Fibroblast of skin of left biceps (primary cell): ENCODE measurements at places on chromosomes 16 and 17.

DNA sequence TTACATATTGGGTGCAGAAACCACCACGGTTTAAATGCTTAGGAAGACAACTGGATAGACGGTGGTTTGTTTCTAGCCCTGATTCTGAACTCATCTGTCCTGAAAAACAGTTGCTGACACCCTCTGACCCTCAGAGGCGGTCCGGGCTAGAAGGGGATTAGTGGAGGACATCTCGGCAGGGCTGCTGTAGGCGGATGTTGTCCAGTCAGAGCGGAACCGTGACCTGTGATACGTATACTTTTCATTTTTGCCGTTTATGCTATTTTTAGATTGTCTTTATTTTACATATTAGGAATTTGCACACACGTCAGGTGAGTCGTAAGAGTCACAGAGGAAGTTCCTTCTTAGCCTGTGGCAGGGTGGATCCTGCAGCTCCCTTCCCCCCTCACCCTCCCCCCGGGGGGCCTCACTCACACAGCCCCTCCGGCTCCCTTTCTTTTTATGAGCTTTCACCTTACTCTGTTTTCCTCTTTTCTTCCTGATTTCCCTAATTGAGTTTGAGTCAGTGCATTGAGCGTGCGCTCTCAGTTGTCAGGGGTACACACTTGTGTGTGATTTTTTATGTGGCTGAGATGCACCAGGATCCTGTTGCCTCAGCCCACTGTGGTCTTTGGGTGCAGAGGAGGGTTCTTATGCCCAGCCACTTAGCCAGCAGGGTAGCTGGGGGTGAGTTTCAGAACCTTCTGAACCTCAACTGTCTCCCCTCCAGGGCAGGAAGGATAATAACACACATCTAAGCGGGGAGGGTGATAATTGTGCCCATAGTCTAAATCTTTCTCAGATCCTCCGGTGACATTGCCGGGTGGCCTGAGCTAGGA lies 211.1 kb upstream of the CHMP6 start:
- no peak for DNase-seq

DNA sequence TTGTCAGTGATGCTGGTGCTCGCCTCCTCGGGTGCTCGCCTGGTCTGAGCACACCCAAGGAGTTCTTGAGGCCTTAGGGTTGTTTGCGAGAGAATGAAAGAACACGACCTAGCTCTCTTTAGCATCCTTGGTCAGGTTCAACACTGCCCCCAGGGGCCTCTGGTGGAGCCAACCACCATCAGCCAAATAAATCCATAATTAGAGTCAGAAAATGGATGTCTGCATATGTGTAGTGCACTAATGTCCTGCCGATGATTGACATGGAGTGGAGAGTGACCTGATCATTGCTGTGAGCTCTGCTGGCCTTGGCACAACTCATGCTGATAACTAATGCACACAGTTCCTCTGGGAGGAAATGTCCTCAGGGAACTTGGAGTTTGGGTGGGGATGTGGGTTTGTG lies 8.2 kb upstream of the STH start:
- no peak for DNase-seq

- no peak for DNase-seq
Measured at GRCh38 chr17:56624912-56625311, 31.4 kb downstream of the NOG start.

GRCh38 chr17:10699856-10700255 lies 2.5 kb downstream of the ADPRM start:
- DNase-seq = no peak

DNA sequence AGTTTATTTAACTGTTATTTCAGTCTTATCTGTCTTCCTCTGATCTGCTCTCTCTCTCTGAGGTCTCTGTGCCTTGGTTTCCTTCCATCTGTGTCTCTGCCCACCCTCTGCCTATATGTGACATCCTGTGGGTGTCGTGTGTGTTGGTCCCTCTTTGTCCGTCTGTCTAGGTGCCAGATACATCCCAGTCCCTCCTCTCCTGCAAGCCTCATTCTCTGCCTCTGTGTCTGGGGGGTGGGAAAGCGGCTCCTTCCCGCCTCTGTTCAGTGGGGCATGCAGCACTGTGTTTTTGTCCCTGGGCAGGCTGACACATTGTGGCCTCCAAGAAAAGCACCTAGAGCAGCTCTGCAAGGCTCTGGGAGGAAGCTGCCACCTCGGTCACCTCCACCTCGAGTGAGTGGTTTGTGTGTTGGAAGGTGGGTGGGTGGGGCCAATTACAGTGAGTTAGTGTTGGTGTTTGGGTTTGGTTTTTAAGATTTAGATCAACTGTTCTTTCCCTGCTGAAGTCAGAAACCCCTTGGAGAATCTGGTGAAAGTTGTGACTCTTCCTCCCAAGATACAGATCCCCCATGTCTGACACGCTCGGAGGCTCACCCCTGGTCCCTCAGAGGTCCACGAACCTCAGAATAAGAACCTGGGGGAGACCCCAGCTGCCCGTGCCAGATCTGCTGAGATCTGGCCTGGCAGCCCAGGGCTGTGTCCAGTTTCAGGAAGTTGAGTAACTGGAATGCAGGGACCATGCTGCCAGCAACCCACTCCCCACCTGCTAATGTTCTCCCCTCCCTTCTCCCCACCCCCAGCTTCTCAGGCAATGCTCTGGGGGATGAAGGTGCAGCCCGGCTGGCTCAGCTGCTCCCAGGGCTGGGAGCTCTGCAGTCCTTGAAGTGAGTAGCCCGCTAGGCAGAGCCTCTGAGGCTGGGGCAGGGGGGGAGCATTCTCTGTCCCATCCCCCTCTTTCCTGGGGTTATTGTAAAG lies 50.9 kb upstream of the CPNE2 start:
- DNase-seq = no peak

DNA sequence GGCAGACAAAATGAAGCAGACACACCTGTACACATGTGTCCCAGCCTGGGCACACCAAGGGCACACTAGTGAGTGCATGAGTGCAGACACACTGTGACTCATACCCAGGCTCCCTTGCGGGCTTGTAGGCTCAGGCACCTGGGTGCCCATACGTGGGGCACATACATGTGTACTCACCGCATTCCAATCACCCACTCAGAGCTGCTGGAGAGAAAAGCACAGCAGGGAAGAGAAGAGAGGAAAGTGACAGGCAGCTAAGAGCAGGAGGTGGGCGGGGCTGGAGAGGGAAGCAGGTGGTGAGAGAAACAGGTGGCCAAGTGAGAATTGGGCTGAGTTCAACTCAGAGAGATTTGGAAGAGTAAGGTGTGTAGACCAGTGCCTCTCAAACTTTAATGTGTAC lies 54.0 kb downstream of the TMEM132E start:
- no peak for DNase-seq

- DNase-seq = no peak
Measured at GRCh38 chr17:30379303-30379902, 676 bp downstream of the CPD start.

- DNase-seq = no peak
Measured at GRCh38 chr17:76076765-76077583, 2.0 kb upstream of the ZACN start.

GRCh38 chr16:2480948-2481347 lies 6.0 kb downstream of the TBC1D24 start:
- DNase-seq = no peak

DNA sequence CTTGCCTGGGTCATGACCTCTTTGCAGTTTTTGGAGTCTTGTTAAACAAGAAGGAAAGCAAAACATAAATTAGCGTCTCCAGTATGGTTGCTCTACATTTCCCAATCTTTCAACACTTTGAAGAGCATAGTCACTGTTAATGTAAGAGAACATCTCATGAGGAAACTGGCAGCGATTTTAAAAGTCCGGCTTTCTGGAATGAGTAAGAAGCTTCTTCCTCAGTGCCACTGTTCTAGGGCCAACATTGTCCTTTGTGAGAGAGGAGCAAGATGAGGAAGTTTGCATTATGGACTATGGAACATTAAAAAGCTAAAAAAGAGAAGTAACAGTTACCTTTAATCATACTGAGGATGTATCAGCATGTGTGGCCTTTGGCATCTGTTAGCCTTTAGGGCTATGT lies 73.1 kb downstream of the WNT3 start:
- no peak for DNase-seq

GRCh38 chr16:50711862-50712559 lies 18.6 kb downstream of the NOD2 start:
- no peak for DNase-seq

DNA sequence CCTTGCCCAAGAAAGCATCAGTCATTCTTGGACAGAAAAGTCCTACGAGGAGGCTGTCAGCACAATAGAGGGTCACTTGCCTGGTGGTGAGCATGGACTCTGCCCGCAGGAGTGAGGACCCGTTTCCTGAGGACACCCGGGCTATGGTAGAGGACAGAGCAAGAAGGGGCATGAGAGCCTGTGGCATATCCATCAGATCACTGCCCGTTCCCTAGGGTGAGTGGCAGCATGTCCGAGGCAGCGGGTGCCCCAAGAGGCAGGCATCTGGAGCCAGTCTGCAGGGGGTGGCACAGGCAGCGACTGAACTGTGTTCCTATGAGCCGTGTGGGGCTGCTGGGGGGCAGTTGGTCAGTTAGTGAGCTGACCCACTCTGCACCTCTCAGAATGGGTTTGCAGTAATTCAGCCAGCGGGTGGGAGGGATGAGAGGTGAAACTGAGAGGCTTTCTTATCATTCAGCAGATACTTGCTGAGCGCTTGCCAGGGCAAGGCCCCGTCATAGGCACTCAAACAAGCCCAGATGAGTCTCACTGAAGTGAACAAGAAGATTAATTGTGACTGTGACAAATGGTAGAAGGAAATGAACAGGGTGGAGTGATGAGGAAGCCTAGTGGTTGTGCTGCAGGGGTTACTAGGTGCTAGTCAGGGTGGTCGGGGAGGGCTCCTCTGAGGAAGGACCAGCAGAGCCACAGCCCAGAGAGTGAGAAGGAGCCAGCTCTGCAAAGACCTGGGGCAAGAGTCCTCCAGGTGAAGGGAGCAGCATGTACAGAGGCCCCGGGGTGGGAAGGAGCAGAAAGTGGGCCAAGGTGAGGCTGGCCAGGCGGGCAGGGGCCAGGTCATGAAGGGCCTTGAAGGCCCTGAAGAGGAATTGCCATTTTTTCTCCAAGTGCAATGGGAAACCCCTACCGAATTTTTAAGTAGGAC lies 87.9 kb downstream of the CLEC16A start:
- no peak for DNase-seq

DNA sequence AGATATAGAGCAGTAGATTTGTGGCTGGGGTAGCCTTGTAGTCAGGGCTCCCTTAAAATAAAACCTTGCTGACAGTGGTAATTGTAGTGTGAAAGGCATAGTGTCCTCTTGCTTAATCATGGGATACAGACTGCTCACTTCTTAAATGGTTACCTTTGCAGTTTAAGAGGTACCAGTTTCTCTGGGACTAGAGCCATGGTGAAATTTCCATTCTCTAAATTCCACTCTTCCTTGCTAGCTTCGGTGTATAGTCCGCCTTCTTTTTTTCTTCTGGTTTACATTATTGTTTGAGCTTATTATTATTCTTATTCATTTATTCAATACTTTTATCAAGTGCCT lies 1.6 kb downstream of the CCP110 start:
- no peak for DNase-seq

DNA sequence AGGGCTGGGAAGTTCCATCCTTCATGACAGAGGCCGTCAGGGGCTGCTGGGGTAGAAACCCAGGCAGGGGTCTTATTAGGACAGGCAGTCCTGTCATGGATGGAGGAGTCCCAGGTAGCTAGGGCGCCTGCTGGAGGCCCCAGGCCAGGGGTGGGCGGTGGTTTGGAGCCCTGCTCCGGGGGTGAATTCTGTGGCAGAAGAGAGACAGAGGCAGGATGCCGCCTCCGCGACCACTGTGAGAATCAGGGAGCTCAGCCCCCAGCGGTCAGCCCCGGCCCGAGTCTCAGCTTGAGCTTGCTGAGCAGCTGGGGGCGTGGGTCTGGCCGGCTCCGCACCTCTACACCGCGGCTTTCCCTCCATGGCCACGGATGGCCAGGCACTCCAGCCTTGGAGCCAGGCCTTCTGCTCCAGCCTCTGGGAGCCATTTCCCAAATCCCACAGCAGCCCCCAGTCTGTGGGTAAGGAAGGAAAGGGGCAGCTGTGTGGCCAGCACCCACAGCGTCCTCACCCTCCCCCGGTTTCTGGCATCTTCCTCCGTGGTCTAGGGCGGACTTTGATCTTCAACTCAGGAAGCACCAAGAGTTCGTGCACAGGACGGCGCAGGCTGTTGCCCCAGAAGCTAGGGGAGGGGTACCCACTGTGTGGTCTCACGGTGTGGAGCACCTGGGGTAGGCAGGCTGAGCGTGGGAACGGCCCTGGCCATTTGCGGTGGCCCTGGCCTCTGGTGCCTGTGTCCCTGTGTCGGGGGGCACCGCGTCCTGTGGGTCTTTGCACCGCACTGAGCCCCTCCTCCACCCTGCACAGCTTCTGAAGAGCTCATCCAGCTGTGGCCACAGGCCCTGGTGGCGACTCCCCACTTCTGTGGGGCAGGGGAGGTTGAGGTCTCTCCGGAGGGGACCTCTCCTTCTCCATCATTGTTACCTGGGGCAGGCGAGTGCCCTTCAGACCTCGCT lies 14.1 kb downstream of the CD7 start:
- no peak for DNase-seq

DNA sequence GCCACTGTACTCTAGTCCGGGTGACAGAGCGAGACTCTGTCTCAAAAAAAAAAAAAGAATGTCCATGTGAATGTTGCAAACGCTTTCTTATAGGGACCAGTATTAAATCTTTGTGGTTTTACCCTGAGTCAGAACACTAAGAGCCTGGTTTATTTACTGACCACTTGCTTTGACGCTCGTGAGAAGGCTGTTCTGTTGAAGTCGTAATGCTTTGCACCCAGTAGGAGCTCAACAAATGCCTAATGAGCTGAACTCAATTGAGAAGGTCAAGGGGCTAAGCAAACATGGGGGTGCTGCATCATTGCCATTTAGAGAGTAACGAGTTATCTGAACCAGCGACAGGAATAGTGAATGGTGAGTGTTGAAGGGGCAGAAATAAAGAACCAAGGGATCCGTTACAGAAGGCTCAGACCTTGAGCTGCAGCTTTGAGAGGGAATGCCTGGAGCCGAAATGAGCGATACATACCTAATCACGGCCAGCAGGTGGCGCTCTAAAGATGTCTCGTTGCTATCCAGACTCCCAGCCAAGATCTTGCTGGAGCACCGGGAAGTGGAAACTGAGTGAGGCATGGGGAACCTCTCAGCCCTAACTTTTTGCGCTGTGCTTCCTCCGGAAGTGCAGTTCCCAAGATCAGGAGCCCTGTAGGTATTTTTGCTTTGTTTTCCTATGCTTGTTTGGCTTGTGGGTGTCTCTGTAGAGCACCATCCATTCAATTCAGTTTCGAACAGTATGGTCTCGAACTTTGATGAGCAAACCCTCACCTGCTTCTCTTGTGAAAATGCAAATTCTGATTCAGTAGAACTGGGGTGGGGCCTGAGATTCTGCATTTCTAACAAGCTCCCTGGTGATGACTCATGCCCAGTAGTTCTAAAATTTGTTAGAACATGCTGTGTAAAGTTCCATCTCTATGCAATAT lies 12.6 kb upstream of the RNF222 start:
- DNase-seq = peak; percentile 59

GRCh38 chr16:18945233-18945632 lies 19.0 kb upstream of the SMG1 start:
- no peak for DNase-seq

DNA sequence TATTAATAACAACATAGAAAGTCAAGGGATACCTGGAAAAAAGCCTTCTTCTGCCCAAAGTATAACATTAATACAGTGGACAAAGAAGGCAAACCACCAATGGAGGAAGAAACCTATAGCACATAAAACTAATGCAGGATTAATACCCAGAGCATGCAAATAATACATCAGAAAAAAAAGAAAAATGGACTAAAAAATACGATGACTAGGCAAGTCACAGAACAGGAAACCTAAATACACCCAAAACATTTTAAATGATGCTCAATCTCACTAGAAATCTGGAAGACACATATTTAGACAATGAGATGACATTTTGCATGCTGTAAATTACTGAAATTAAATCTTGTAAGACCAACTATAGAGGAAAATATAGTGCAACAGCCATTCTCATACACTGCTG lies 55.9 kb downstream of the MED13 start:
- DNase-seq = no peak
